HFFc6 (cell line): ENCODE measurements at places on chromosomes 6 and 20. TPM values are rescaled to one million over a fixed set of nuclear protein-coding genes. Genes with fewer than 3 reads are reported as not detected.

- DNase-seq = no peak
Measured at GRCh38 chr6:56930846-56931245, 24.1 kb upstream of the BEND6 start.

- no peak for DNase-seq
Measured at GRCh38 chr6:165181951-165182414, 127.4 kb downstream of the C6orf118 start.

DNA sequence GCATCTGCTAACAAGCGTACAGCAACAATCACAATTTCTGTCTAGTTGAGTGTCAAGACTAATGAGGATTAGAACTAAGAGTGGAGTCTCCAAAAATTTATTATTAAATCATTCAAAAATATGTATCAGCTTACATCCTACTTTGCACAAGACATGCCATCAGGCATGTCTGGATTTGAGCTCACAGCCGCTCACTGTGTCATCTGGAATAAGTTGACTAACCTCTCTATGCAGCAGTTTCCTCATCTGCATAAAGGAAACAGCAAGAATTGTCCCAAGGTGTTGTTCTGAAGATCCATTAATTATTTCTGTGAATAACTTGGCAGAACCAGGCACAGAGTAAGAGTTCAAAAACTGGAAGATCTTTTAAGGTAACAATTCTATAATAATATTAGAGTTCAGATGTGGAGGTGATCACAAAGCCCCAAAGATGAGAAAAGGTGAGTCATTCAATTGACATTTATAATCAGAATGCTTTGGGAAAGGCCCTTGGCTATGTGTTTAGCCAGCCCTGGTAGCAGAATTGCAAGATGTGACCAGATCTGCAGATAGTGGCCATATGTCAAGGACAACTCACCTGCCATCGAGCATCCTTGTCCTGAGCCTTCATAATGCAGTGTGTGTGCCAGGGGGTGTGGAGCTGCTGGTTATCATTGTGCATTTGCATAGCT is 264.0 kb downstream of the FOXA2 start:
- no peak for DNase-seq

- DNase-seq = no peak
Measured at GRCh38 chr6:84361372-84362192, 134.1 kb upstream of the CEP162 start.

GRCh38 chr6:110649704-110650103 is 165.6 kb downstream of the CDK19 start:
- DNase-seq = no peak

DNA sequence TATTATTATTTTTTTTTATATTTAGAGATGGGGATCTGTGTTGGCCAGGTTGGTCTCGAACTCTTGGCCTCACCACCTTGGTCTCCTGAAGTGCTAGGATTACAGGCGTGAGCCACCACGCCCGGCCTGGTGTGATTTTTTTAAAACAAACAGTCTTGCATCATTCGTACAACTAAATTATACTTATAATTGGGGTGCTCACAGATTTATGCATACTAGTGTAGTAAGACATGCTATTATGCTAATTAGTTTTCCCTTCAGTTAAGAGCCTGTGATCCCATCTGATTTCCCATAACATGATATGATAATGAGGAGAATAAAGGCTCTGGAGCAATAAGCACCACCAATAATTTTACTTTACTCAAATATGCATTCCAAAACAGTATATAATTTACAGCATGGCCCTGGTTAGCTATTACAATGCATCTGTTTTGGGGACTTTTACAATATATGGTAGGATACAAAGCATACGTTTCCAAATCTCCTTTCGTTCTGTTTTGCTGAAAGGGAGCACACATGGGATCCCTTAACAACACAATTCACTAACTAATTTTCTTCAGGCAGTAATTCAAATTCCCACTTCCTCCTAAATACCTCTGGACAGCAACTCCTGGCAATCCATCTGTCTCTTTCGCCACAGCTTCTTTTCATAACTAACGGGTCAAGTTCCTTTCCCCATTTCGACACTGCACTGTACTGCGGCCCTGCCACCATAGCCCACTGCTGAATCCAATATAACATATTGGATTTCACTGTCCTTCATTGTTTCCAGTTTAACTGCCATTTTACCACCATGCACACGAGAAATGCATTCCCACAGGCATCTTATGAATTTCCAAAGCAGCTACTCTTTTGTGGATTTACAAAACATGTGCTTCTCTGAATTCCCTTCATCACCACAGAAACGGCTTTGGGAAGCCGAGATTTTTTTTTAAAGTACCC is 1.7 kb downstream of the NUDT3 start:
- DNase-seq = peak; percentile 43

- DNase-seq = no peak
Measured at GRCh38 chr6:91538622-91539021, 951.8 kb upstream of the MAP3K7 start.

GRCh38 chr6:15247500-15248450 is 1.9 kb downstream of the JARID2 start:
- peak; percentile 73 for DNase-seq

The OGFRL1 gene
- 24.9 to 33.9 TPM (median 25.7 TPM) in 3 replicates for total RNA-seq

The POPDC3 gene
- 14.3 and 19.7 TPM in 2 replicates for total RNA-seq

The TSPO2 gene
- total RNA-seq = not detected in 3 replicates
